ENCODE measurements at places on chromosomes 5 and 9.

GRCh38 chr9:97840521-97840920 is 12.5 kb upstream of the FOXE1 start:
- no peak for DNase-seq

- DNase-seq = no peak
These were observed 163.4 kb downstream of the RAB3C start for GRCh38 chr5:58746321-58746720.

DNA sequence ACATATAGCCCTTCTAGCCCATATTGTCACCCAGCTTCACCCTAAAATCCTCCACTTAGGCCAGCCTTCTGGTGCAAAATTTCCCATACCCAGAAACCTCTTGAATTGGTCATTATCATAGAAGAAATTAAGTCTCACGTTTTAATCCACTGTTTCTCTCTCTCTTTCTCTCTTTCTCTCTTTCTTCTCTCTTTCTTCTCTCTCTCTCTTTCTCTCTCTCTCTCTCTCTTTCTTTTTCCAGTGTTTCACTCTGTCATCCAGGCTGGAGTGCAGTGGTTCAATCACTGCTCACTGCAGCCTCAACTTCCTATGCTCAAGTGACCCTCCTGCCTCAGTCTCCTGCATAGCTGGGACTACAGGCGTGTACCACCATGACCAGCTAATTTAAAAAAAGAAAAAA is 363.4 kb downstream of the TMEM167A start:
- no peak for DNase-seq

GRCh38 chr5:128630121-128630520 is 92.1 kb upstream of the FBN2 start:
- no peak for DNase-seq

- DNase-seq = no peak
These were observed 503.0 kb downstream of the SPATA31D1 start for GRCh38 chr9:82491604-82492003.

- no peak for DNase-seq
These were observed 8.2 kb downstream of the TMEM268 start for GRCh38 chr9:114619191-114619761.

GRCh38 chr5:168836603-168837231 is 257.5 kb upstream of the PANK3 start:
- DNase-seq = no peak

DNA sequence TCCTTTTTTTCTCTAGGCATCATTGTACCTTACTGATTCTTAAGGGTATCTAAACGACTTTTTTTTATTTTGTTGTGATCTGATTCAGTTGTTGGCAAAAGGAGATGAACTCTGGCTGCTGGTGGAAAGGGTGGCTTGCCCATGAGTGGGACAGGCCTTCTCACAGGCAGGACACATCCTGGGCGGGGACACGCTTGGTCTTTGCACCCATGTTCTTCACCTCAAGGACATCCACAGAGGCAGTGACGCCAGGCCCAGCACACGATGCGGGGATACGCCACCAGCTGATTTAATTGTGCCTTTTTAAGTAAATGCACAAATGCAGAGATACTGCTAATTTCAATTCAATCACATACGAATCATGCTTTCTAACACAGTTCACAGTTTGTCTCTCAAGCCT is 208.1 kb downstream of the FANCC start:
- DNase-seq = no peak

DNA sequence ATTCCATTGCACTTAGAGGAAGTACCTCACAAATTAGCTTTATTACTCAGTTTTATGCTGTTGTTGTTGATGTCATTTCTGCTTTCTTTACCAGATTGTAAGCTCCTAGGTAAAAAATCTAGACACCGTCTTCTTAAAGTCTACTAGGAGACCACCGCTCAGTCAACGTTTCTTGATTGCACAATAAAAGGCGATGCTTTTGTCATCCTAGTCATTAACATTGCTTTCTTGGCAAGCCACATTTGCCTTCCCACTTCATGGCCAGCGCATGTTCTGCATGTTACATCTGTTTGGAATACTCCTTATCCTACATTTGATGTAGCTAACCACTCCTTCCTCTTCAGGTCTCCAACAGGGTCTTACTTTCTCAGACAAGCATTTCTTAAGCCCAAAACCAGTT is 464.0 kb upstream of the TUSC1 start:
- no peak for DNase-seq
